ENCODE measurements at places on chromosomes 6 and 20. TPM values are rescaled to one million over a fixed set of nuclear protein-coding genes. Genes with fewer than 3 reads are reported as not detected.

- no peak for DNase-seq
Observed at GRCh38 chr6:74752303-74752702, 453.6 kb downstream of the COL12A1 start.

DNA sequence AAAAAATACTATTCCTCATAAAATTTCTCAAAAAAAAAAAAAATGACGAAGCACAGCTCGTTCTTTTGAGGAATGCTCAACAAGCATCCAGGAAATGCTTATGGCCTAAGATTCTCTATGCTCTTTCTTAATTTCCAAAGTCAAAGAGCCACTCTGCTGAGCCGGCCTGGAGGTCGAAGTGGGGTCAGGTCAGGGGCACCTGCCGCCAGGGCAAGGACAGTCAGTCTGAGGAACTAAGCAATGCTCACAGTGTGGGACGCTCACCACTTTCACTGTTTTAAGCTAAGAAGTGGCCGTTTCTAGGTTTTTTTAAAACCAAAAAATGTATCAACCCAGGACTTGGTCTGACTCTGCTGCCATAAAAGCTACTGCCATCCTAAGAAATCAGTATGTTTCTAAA, 17.3 kb downstream of the YTHDF1 start:
- no peak for DNase-seq

DNA sequence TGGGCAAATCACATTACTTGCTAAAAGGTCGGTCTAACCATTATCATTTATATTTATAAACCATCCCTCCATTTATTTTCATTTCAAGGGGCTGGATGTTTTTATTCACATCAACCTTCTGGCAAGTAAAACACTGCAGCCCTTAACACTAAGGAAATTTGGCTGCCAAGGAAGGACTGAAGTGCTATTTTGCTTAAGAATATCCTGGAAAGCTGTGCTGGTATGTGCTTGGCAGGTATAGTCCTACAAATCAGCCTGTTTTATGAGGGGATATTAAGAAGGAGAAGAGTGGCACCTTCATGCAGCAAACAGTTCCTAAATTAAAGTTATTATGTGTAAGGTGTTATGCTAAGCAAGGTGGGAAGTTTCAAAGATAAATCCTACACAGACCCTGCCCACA, 9.8 kb downstream of the PHACTR2 start:
- DNase-seq, result no peak

DNA sequence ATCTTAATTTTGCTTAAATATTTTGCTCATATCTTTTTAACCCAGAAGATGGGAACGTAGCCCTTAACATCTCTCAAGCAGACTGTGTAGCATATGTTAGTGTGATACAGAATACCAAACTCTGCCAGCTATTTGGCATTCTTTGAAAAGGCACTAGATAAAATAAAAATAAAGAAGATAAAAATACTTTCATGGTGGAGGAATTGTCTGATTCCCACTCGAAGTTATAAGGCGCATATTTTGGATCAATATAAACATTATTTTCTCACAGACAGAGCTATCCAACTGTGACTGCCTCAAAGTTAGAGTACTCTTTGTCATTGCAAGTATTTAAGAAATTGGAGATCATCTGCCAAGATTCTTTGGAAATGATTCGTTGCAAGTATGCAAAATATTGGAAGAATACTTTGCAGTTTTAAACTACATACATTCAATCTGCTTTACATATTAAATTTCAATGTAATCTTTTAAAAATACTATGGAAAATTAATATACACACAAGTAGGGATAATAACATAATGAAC, 10.8 kb upstream of the EEF1E1 start:
- no peak for DNase-seq

DNA sequence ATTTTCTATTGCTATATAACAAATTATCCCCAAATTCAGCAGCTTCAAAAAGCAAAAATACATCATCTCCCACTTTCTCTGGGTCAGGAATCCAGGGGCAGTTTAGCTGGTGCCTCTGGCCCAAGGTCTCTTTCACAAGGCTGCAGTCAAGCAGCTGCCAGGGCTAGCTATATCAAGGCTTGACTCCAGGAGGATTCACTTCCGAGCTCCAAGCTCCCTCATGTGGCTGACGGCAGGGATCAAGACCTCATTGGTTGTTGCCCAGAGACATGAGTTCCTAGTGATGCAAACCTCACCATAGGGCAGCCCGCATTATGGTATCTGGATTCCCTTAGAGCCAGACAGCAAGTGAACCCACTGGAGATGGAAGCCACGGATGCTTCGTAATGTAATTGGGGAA, 1.3 kb upstream of the VNN1 start:
- peak; percentile 15 for DNase-seq

DNA sequence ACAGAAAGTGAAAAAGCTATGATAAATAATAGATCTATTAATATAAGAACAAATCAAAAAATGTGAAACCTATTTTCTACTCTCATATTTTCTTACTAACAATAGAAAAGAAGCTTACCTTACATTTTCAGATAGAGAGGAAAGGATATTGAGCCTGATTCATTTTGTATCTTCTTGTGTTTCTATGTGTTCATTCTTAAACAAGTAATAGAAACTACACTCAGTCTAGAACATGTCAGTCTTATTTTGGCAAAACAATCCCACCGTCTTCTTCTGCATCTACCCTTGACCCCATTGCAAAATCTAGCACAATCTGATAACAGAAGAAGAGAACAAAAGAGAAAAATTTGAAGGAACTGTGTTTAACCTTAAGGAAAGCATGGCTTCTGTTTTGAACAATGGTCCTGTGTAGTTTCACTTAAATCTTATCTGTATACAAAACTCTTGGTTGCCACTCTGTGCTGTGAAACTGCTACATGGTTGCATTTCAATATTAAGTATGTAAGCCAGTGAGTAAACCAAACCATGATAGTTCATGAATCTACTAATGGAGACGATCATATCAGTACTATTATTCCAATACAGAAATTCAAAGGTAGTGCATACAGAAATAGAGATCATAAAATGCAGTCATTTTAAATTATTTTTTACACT, 69.5 kb upstream of the LGSN start:
- DNase-seq, result no peak

GRCh38 chr6:166488076-166488685, 98.3 kb downstream of the RAMACL start:
- no peak for DNase-seq

DNA sequence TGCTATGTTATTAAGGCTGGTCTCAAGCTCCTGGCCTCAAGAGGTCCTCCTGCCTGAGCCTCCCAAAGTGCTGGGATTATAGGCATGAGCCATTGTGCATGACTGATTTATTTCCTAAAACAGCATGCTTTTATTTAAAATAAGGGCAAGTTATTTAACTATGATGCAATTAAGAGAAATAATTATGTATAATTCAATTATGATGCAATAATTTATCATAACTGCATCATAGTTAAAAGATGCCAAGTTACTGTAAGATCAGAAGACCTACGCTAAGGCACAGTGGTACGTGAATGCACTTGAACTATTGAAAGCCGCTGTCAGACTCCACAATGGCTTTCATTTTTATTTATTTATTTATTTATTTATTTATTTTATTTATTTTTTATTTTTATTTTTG, 24.3 kb upstream of the EMILIN3 start:
- DNase-seq, result no peak

DNA sequence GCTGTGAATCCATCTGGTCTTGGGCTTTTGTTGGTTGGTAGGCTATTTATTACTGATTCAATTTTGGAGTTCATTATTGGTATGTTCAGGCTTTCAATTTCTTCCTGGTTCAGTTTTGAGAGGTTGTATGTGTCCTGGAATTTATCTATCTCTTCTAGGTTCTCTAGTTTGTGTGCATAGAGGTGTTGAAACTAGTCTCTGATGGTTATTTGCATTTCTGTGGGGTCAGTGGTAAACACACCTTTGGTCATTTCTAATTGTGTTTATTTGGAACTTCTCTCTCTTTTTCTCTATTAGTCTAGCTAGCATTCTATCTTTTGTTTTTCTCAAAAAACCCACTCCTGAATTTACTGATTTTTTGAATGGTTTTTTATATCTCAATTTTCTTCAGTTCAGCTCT, 70.1 kb upstream of the IRAK1BP1 start:
- DNase-seq, result no peak

DNA sequence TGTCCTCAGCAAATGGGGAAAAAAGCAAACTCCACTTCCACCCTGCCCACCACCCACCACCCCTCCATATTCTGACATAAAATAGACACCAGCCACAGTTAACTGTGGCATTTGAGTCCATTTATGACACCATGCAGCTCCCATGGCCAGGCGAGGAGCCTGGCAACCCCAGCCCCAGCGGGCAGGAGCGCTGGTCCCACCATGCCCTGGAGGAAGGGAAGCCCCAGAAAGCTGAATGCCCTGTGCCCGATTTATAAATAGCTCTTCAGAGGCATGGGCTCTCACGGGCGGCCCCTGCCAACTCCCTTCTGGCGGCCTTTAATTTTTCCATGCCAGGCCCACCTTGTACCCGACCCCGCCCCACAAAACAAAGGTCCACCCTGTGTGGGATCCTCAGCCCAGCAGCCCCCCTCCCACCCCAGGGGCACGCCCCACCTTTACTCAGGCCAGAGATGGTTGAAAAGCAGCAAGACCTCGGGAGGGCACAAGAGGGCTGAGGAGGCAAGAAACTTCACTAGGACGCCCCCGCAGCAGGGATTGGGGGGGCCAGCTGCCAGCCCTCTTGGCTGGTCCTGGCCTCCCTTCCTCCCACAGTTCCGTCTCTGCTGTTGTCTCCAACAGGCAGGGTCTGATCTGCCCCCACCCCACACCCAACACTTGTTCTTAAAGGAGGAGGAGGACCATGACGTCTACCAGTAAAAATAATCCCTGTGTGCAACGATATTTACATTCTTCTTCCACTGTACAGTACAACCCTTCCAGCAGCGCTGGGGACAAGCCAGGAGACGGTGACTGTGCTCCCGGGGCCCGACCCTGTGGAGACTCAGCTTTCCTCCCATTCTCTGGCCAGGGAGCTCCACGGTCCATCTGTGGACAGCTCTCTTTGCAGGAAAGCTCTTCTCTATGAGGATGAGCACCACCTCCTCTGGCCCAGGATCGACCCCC, 115.6 kb upstream of the CDYL start:
- no peak for DNase-seq

DNA sequence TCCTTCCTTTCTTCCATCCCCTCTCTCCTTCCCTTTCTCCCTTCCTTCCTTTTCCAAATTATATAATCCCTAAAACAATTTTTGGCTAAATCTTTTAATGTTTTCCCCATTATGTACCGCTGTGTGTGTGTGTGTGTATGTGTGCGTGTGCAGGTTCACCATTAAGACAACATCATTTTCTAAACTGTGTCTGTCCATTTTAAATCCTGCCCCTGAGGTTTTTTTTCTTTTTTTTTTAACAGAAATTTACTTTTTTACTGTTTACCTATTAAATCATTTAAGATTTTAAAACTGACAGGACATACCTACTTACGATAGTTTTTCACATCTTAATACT, 366.3 kb upstream of the EPHA7 start:
- no peak for DNase-seq

- no peak for DNase-seq
Observed at GRCh38 chr20:63782051-63782471, 42.5 kb downstream of the SLC2A4RG start.

- DNase-seq, result no peak
Observed at GRCh38 chr6:130908188-130908587, 81.0 kb downstream of the SMLR1 start.

DNA sequence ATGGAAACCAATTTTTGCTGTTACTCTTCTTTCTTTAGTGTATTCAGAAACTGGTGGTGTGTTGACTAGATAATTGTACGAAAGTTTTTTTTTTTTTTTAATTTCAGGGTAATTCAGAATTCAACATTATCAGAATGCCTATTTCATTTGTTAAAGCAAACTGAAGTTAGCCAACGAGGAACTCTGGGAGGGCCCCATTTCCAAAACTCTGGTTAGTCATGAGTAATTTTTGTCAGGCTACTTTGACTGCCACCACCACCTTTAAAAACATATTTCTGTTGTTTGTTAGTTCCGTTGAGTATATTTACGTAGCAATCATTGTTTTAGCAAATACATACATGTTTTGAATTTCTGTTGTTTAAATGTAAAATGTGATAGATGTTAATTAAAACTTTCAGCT, 763 bp downstream of the ZKSCAN8 start:
- DNase-seq, result no peak

GRCh38 chr20:14303651-14304050, 33.8 kb downstream of the FLRT3 start:
- DNase-seq, result no peak

GRCh38 chr6:113739041-113739655, 118.0 kb upstream of the MARCKS start:
- DNase-seq, result no peak

- DNase-seq, result no peak
Observed at GRCh38 chr6:164401871-164402270, 907.5 kb downstream of the C6orf118 start.

DNA sequence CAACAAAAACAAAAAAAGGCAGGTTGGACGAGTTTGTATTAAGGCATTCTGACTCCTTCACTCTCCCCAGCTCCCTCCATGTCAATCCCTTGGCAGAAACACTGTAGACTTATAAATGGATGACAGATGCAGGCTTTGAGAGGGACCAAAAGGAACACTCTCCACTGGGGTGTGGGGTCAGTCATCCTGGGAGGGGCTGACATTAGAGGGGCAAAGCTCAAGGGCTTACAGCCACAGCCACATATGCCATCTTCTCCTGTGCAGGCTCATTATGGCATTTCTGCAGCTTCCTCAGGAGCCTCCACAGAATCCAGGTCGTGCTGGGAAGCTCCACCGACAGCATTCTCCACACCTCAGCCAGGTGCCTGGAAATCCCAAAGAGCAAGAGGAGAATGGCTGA, 33.0 kb upstream of the RBL1 start:
- DNase-seq, result no peak

DNA sequence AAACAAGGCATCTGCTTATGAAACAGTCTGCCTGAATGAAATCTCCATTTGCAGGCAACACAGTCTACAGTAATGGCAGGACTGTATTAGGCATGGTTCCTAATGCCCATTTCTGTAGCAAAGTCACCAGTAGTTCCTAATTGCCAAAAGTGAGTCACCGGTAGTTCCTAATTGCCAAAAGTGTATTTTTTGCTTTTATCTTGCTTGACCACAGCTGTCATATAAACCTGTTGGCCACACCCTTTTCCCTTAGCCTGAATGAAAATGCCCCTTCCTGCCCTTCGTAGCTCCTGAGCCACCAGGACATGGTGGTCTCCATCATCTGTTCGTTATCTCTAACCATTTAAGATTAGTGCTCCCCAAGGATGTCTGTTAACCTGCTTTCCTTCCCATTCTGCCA, 34.5 kb downstream of the MTHFD1L start:
- DNase-seq, result no peak

The RCAN2 gene
- 33.2 TPM for polyA plus RNA-seq

The ZC3H12D gene
- not detected for polyA plus RNA-seq

The NCOA5 gene
- polyA plus RNA-seq, result 22.0 TPM

The SLC22A16 gene
- polyA plus RNA-seq, result 0.53 TPM

The SLC2A10 gene
- polyA plus RNA-seq, result 1.1 TPM

The SPATA25 gene
- polyA plus RNA-seq, result 0.83 TPM
